ENCODE measurements at places on chromosomes 11 and 22. TPM values are rescaled to one million over a fixed set of nuclear protein-coding genes. Genes with fewer than 3 reads are reported as not detected.

DNA sequence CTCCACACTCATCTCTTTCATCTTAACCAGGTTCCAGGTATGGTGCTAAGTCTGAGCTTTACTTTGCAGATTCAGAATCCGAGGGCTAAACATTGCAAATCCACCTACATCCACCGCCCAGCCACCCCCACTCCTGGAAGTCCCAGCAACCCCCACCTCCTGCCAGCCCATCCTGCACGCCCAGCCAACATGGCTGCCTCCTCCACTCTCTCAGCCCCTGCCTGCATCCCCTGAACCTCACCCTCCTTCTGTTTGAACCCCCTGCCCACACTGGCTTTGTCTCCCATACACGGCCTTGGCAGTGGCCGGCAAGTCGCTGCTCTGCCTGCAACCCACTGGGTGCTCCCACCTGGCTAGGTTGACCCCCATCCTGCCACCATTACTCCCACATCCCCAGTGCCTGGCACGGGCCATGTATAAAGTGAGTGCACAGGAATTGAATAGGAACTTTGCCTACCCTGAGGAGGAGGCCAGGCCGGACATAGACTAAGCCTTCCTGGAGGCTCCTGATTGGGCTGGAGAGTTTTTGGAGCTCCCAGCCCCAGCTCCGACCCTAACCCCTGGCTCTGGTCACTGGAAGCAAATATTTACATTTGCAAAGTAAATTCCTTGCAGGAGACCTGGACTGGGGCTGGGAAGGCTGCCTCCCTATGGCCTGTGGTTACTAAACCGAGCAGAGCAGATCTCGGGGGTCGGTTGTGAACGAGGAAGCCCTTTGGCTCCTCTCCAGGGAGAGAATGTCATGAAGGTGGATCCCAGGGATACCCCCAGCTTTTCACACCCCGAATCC lies 14.4 kb downstream of the EMID1 start:
- no peak overlapping the region for H3K4me3 ChIP-seq
- DNase-seq, result no peak
- no peak overlapping the region for H3K27ac ChIP-seq

DNA sequence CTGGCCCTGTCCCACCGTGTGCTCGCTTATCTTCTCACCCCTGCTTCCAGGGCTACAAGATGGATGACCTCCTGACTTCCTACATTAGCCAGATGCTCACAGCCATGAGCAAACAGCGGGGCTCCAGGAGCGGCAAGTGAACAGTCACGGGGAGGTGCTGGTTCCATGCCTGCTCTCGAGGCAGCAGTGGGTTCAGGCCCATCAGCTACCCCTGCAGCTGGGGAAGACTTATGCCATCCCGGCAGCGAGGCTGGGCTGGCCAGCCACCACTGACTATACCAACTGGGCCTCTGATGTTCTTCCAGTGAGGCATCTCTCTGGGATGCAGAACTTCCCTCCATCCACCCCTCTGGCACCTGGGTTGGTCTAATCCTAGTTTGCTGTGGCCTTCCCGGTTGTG lies 86.5 kb downstream of the MYO7A start:
- no peaks in the 10 kb centered on the region for H3K36me3 ChIP-seq
- H3K27me3 ChIP-seq, result peaks cover 11% of the 10 kb centered on the region
- DNase-seq, result no peak
- H3K27ac ChIP-seq, result no peak overlapping the region
- H3K4me3 ChIP-seq, result no peak overlapping the region

GRCh38 chr11:101786916-101787315 lies 127.9 kb upstream of the CEP126 start:
- H3K27ac ChIP-seq, result no peak overlapping the region
- no peak overlapping the region for H3K4me3 ChIP-seq
- no peaks in the 10 kb centered on the region for H3K4me1 ChIP-seq
- no peak for DNase-seq

GRCh38 chr22:45742866-45743450 lies 71.3 kb downstream of the ATXN10 start:
- peaks cover 10% of the 10 kb centered on the region for H3K36me3 ChIP-seq
- no peaks in the 10 kb centered on the region for H3K27me3 ChIP-seq
- DNase-seq, result peak; percentile 89
- no peak overlapping the region for H3K4me3 ChIP-seq

The TYR gene
- not detected for total RNA-seq

- no peaks in the 10 kb centered on the region for H3K4me1 ChIP-seq
- no peaks in the 10 kb centered on the region for H3K36me3 ChIP-seq
- H3K27me3 ChIP-seq, result peaks cover 18% of the 10 kb centered on the region
These were observed 27.2 kb downstream of the GVQW3 start for GRCh38 chr11:76408171-76408965.

The OR10D3 gene
- total RNA-seq, result not detected

The PKDREJ gene
- under 0.01 TPM for total RNA-seq

DNA sequence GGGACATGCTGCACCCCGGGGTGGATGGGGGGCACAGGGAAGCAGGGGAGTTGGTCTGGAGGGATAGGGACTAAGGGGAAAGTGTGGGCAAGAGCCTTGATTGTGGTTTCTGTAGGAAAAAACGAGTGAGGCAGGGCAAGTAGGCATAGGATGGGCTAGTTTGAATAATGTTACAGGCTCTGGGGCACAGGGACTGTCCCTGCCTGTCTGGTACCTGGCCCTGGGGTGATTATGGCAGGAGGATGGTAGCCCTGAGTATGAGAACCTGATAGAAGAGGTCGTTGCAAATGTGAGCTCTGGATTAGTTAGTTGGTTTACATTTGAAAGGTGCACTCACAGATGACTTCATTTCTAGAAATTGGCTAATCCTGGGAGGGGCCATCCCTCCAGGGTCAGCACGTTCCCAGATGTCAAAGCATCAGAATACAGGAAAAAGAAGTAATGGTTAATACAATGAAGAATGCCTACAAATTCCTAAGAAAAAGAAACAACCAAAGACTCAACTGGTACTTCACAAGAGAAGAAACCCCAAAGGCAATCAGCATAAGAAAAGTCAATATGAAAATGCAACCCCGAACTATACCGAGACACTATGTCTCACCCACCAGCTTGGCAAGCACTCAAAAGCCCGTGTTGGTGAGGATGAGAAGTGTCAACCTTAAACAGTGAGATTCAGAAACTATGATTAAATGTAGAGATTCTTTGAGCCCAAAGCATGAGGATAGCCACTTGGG lies 11.3 kb upstream of the SMIM38 start:
- H3K36me3 ChIP-seq, result no peaks in the 10 kb centered on the region
- no peaks in the 10 kb centered on the region for H3K27me3 ChIP-seq
- no peak for DNase-seq
- H3K4me1 ChIP-seq, result no peaks in the 10 kb centered on the region

- no peak overlapping the region for H3K27ac ChIP-seq
- no peaks in the 10 kb centered on the region for H3K36me3 ChIP-seq
- no peaks in the 10 kb centered on the region for H3K27me3 ChIP-seq
- no peak overlapping the region for H3K4me3 ChIP-seq
These were observed 76.8 kb downstream of the MN1 start for GRCh38 chr22:27724709-27725108.

The DEPDC5 gene
- 10.4 TPM for total RNA-seq

The MISFA gene
- 0.51 TPM for total RNA-seq

DNA sequence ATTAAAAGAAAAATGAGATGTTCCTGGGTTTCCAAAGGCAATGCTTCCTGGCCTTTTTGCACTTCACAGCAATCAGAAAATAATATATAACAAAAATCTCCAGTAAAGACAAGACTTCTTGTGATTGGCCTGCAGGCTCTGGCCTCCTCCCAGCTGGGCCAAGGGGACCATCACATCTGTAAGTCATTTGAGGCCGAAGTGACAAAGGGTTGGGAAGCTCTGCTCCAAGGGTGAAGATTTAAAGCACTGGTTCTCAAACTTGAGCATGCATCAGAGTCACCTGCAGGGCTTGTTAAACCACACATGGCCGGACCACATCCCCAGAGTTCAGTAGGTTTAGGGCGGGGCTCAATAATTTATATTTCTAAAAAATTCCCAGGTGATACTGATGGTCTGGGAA lies 32.1 kb downstream of the ARFGAP2 start:
- no peaks in the 10 kb centered on the region for H3K27me3 ChIP-seq
- peaks cover 17% of the 10 kb centered on the region for H3K4me1 ChIP-seq
- H3K27ac ChIP-seq, result no peak overlapping the region

- peaks cover 4% of the 10 kb centered on the region for H3K36me3 ChIP-seq
- peaks cover 24% of the 10 kb centered on the region for H3K4me1 ChIP-seq
- no peak for DNase-seq
- no peaks in the 10 kb centered on the region for H3K27me3 ChIP-seq
- H3K27ac ChIP-seq, result no peak overlapping the region
These were observed 20.1 kb upstream of the ADORA2A start for GRCh38 chr22:24407278-24407665.

DNA sequence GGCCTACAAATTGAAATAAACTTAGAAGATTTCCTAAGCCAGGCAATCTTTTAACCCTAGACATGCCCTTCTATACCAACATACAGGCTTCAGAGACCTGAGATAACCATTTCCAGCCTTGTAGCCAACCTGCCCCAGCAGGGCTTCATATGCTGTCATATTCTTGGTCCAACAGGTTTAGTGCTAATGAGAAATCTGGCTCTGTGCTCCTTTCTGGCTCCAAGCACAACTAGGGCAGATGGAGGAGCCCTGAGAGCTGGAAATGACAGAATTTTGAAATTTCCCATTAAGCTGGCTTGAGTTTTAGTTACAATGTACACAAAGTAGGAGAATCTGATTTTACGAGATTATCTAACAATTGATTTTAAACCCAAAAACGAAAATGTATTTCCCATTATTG lies 323.0 kb upstream of the CCDC90B start:
- H3K4me1 ChIP-seq, result no peaks in the 10 kb centered on the region
- no peaks in the 10 kb centered on the region for H3K36me3 ChIP-seq
- H3K27ac ChIP-seq, result no peak overlapping the region
- no peak overlapping the region for H3K4me3 ChIP-seq
- no peak for DNase-seq
- H3K27me3 ChIP-seq, result no peaks in the 10 kb centered on the region

GRCh38 chr11:70625582-70626518 lies 227.5 kb downstream of the CTTN start:
- no peaks in the 10 kb centered on the region for H3K36me3 ChIP-seq
- no peak for DNase-seq
- no peaks in the 10 kb centered on the region for H3K27me3 ChIP-seq
- H3K27ac ChIP-seq, result no peak overlapping the region
- H3K4me1 ChIP-seq, result no peaks in the 10 kb centered on the region

The C22orf31 gene
- 0.17 TPM for total RNA-seq

DNA sequence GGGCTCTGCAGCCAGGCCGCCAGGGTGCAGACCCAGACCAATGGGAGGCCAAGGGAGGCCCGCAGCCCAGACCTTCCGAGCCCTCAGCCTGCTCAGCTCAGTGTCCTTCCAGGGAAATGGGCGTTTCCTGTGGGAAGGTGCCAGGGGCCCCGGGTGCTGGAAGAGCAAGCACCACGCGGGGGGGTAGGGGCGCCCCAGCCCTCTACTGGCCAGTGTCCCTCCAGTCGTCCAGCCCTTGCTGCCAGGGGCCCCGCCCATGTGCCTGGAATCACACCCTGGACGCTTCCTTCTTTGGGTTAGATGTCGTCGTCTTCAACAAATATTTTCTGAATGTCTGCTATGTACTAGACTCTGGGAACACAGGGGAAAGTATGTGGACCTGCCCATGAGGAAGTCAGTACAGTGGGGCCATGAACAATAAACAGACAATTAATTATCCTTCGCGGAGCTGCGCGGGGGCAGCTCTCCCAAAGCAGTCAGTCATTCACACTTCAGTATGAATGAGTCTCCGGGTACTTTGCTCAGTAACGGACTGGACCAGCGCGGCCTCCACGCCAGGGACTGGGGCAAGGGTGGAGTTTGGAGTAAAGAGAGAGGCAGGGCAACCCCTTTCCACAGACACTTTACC lies 60.2 kb downstream of the CDKN1C start:
- H3K4me1 ChIP-seq, result peaks cover 20% of the 10 kb centered on the region
- DNase-seq, result peak; percentile 91
- H3K27ac ChIP-seq, result peak overlapping the region; percentile 84
- H3K4me3 ChIP-seq, result no peak overlapping the region

The TP53AIP1 gene
- total RNA-seq, result not detected

- no peak overlapping the region for H3K4me3 ChIP-seq
- H3K4me1 ChIP-seq, result peaks cover 12% of the 10 kb centered on the region
- no peaks in the 10 kb centered on the region for H3K27me3 ChIP-seq
- H3K36me3 ChIP-seq, result peaks cover 3% of the 10 kb centered on the region
- no peak for DNase-seq
- H3K27ac ChIP-seq, result no peak overlapping the region
These were observed 4.2 kb downstream of the UBE2L3 start for GRCh38 chr22:21571679-21572078.

The THAP7 gene
- total RNA-seq, result 25.9 TPM

- no peak overlapping the region for H3K27ac ChIP-seq
- H3K4me3 ChIP-seq, result no peak overlapping the region
- no peaks in the 10 kb centered on the region for H3K4me1 ChIP-seq
- DNase-seq, result no peak
- H3K27me3 ChIP-seq, result no peaks in the 10 kb centered on the region
- no peaks in the 10 kb centered on the region for H3K36me3 ChIP-seq
These were observed 310.7 kb upstream of the NCAM1 start for GRCh38 chr11:112650527-112650926.

DNA sequence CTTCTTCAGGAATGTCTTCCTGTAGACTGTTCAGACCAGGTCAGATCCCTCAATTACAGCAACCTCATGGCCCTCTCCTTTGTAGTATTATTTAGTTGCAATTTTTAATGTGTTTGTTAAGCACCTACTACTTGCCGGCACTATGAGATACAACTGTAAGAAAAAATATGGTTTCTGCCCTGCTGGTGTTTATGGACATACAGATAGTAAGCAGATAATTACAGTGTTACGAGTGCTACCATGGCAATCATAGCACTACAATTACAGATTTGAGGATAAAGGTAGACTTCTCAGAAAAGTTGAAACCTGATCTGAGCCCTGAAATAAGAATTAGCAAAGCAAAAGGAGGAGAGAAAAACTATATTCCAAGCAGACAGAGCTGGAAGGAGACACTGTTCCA lies 2.8 kb downstream of the LRRC51 start:
- no peak overlapping the region for H3K4me3 ChIP-seq
- no peak for DNase-seq
- H3K27ac ChIP-seq, result no peak overlapping the region
- peaks cover 6% of the 10 kb centered on the region for H3K36me3 ChIP-seq

- no peak overlapping the region for H3K27ac ChIP-seq
- peak; percentile 33 for DNase-seq
- H3K4me3 ChIP-seq, result no peak overlapping the region
- no peaks in the 10 kb centered on the region for H3K36me3 ChIP-seq
- no peaks in the 10 kb centered on the region for H3K4me1 ChIP-seq
These were observed 7.6 kb upstream of the KCTD17 start for GRCh38 chr22:37043828-37044538.

DNA sequence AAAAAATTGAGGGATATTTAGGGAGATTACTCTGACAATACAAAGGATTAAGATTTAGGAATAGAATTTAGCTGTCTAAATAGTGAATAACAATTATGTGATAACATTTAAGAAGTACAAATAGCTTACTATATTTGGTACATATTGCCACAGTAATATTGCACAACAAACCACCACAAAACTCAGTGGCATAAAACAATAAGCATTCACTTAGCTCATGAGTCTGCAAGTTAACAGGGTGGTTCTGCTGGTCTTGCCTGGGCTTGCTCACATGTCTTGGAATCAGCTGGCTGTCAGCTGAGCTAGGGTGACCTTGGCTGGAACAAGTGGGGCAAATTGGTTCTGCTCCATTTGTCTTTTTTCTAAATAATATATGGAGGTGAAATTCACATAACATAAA lies 115.1 kb downstream of the DCDC1 start:
- H3K36me3 ChIP-seq, result no peaks in the 10 kb centered on the region
- H3K27me3 ChIP-seq, result no peaks in the 10 kb centered on the region
- H3K27ac ChIP-seq, result no peak overlapping the region
- DNase-seq, result peak; percentile 41
- H3K4me1 ChIP-seq, result no peaks in the 10 kb centered on the region

All from fibroblast of lung (primary cell).